ENCODE measurements at places on chromosomes 7 and 10.

GRCh38 chr10:72336259-72337038, 18.3 kb downstream of the DNAJB12 start:
- no peak for DNase-seq

- no peak for DNase-seq
These were observed 121.5 kb upstream of the PRR15 start for GRCh38 chr7:29442146-29442545.

- DNase-seq: no peak
These were observed 88.0 kb downstream of the GLRX3 start for GRCh38 chr10:130224228-130224627.

- no peak for DNase-seq
These were observed 120.8 kb upstream of the GAD2 start for GRCh38 chr10:26095781-26096180.

DNA sequence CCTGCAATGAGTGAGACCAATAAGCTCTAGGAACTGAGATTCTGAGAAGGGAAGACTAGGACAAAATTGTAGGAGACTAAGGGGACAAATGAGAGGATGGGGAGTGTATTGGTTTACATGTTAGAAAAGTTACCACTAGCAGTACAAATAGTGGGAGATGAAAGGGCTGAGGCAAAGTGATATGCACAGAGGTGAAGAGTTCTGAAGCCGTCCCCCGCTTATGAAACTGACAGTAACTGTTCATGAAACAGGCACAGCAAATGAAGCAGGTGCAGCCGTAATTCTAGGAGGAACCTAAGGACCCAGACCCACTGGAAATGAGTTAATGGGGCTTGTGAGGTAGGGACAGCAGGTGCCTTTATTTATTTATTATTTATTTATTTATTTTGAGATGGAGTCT, 211.3 kb downstream of the PRKG1 start:
- DNase-seq: no peak

DNA sequence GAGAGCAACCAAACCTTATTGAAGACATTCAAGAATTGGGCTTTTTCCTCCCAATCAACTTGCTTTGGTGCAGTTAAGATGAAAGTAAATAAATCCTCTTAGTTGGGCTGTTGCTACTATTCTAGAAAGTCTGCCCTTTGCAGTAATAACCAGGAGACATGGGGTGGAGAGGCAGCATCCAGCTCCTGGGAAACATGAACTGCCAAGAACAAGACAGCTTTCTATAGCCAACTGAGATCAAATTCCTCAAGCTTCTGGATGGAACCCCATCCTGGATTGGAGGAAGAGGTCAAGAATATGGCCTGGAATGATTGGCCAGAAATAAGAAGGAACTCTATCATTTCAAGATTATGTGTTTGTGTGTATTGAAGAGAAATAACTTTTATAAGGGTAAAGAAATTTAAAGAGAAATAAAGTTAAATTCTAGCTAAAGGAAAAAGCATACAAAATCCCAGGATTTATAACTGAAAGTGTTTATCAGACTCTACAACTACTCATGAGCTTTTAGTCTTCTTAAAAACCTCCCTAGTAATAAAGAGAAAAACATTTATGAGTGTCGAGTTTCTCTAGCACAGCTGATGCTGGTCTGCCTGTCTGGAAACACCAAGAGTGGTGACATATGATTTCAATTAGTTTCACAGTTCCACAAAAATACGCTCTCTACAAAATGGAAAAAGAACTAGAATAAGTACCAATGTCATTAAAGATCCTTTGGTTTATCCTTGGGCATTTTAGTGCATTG, 70.1 kb upstream of the COL1A2 start:
- no peak for DNase-seq

- DNase-seq: peak; percentile 71
These were observed 98.2 kb upstream of the PDGFA start for GRCh38 chr7:617614-618538.

DNA sequence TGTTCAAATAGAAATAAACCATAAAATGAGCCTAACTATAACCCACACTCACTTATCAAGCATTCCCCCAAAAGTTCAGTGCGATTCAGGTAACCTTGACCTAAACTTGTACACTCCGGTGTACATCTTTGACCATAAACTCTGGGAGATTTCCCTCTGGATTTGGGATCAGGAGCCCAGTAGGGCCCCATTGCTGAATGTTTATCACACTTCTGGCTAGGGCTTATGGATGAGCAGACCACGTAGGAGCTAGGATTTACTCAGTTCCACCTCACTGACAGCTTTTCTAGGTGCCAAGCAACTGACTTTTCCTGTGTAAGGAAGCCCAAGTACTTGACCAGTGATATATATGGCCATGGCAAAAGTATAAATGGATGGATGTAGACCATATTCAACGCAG, 113.7 kb downstream of the SVOPL start:
- no peak for DNase-seq

DNA sequence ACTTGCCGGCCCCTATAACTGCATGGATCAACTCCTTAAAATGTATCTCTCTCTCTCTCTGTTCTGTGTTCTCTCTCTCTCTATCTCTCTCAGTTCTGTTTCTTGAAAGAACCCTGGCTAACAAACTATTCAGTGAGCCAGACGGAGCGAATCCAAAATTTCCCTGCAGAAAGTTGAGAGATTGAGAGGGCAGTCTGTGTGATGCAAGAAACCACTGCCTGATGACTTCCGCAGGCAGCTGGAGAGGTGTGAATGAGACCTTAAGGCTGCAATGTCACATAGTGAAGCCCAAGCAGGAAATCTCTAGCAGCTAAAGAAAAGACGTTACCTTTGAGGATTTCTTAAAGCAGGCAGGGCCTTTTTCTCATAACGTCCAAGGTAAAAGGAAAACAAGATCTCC, 17.3 kb downstream of the FAM107B start:
- no peak for DNase-seq

DNA sequence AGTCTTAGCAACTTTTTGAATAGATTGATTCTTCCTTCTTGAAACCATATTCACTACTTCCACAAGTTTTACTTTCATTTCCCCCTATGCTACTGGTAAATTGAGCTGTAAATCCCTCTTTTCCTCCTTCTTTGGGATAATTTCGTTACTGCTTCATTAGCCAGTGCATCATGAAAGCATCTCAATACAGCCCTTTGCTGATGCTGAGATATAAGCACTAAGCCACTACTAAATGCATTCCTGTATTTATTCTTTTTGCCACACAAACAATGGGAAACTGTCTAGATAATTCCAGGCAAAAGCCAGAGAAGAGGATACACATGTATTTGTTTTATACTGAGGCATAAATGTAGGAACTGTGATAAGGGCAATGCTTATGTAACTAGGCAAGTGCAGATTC, 313.9 kb downstream of the NXPH1 start:
- no peak for DNase-seq

DNA sequence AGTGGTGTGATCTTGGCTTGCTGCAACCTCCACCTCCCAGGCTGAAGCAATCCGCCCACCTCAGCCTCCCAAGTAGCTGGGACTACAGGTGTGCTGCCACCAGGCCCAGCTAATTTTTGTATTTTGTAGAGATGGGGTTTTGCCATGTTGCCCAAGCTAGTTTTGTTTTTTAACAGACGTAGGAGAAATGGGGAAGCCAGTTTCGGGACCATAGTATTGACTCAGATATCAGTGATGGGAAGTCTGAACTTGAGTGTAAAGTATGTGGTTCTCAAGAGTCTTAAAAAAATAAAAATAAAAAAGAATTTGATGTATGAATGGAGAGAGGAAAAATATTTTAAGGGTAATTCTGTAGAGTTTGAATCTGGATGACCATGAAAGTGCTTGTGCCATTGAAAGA, 34.2 kb downstream of the SP4 start:
- DNase-seq: no peak

DNA sequence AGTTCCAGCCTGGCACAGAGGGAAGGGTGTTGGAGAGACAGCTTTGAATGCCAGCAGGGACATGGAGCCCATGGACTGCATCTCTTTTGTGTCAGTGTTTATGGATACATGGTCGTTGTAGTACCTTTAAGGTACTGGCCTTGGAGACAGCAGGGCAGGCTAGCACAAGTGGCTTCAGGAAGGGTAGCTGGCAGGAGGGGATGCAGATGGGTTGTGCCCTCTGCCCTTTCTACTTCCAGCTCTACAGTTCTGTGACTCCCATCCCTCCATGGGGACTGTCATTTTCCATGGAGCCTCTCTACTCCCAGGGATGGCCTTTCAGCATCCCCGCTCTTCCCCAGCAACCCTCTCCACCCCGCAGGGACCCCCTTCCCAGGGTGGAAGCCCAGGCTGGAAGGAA, 25.1 kb downstream of the POLL start:
- DNase-seq: no peak

- DNase-seq: no peak
These were observed 243.1 kb upstream of the AOAH start for GRCh38 chr7:36967387-36967786.

- DNase-seq: no peak
These were observed 52.4 kb upstream of the TNRC18 start for GRCh38 chr7:5476001-5476400.

- DNase-seq: no peak
These were observed 2.5 kb upstream of the TACR2 start for GRCh38 chr10:69419096-69419743.

- no peak for DNase-seq
These were observed 5.2 kb downstream of the TAX1BP1 start for GRCh38 chr7:27745064-27745583.

DNA sequence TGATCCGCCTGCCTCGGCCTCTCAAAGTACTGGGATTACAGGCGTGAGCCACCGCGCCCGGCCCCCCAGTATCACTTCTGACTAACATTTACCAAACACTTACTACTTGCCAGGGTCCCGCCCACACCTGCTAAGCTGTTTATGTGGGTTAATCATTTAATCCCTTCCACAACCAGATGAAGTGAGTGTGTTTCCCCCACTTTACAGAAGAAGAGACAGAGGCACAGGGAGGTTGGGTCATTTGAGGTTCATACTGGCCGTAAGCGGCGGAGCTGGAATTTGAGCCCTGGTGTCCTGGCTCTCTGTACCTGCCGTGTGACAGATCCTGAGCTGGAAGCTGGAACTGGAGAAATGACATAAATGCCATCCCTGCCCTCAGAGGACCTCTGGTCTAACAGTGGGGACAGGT, 15.1 kb upstream of the VPS37D start:
- no peak for DNase-seq

- no peak for DNase-seq
These were observed 221.0 kb upstream of the KLF6 start for GRCh38 chr10:4006051-4006450.

- DNase-seq: no peak
These were observed 61.7 kb upstream of the NEBL start for GRCh38 chr10:20958764-20959163.
